B cell (primary cell): ENCODE measurements at places on chromosomes 2 and 18.
A peak's percentile ranks its signal among the peaks of the same experiment; 100 is the strongest.

DNA sequence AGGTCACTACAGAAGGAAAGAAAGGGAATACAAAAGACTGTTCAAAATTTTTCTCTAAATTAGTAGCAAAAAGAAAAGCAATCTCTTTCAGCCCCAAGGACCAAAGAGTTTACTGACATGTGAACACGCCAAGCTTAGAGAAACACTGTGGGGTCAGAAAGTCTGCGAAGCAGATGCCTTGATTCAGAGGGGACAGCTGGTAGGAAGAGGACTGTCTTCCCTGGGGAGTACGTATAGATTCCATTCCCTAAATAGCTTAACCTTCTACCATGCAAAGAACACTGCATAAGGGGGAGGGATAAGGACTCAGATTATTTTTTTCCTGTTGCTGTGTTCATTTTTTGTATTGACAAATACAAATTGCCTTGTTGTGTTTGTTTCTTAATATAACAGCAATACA is 96.1 kb downstream of the IRS1 start:
- DNase-seq, result no peak

DNA sequence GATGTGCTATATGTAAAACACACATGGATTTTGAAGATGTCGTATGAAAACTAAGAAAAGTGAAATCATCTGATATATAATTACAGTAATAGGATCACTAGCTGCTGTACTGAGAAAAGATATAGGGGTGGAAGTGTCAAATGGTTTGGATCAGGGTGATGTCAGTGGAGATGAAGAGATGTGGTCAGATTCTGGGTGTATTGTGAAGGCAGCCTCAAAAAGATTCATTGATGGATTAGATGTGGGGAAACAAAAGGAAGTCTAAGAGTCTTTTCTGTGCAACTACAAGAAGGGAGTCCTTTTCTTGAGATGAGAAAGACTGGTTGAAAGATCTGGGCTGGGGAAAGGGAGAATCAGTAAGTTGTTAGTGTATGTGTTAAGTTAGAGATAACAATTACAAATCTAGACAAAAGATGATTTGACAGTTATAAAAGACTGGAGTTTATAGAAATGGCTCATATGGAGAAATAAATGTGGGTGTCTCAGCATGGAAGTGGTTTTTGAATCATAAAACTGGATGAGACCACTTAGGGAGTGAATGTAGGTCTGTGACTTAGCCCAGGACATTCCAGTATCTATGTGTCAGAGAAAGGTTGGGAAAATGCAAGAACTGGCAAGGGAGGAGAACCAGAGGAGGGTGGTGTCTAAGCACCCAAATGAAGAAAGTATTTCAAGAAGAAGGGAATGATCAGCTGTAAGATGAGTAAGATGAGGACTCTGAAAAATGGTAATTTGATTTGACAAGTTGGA is 347.4 kb downstream of the PARD3B start:
- no peak for DNase-seq

DNA sequence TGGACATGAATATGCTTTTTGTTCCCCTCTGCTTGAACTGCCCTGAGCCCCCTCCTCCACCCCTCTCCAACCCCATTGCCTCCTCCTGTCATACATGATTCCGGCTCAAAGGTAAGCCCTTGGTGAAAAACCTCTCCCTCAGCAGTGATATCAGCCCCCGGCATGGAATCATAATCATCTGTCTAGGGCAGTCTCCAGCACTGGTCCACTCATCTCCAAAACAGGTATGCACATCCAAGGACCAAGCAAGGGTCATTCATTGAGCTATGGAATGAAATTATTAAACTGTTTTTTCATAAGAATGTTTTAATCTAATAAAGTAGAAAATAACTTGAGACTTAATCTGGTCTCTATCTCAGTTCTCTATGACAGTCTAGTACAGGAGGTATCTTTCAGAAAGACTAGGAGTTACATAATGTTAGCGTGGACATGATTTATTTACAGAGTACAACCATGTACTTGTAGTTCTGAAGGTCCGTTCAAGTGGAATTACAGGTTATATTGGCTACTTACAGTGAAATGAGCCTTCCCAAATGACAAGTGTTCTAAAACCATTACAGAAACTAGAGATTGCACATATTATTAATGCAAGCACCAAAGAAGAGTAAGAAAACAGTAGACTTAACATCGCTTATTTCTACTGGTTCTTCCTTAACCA is 75.2 kb downstream of the ACVR1 start:
- DNase-seq, result no peak

DNA sequence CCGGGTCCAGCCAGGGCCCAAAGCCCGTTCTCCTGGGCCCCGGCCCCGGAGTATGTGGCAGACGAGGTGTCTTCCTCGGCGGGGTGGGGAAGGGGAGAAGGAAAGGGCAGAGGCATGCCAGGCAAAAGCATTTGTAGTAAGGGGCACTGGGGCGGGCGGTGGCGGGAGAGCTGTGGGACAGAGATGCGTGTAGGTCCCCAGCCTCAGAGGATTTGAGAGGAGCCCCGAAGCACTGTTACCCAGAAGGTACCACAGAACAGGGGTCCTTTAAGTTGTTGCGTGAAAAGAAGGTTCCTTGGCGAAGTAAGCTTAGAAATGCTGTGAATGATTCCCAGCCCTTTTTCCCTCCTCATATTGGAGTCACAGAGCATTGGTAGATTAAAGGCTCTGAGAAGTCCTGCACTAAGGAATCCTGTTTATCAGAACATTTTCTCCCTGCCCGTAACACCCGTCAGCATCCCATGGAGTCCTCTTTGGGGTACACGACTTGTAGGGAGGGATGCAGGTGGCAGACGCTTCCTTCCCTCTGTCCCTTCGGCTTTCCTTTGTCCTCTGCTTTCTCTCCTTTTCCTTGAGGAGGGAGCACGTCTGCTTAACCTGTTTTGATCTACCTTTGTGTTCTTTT is 12.5 kb downstream of the GAREM2 start:
- no peak for DNase-seq

GRCh38 chr18:2146092-2146491 is 425.2 kb downstream of the METTL4 start:
- no peak for DNase-seq

DNA sequence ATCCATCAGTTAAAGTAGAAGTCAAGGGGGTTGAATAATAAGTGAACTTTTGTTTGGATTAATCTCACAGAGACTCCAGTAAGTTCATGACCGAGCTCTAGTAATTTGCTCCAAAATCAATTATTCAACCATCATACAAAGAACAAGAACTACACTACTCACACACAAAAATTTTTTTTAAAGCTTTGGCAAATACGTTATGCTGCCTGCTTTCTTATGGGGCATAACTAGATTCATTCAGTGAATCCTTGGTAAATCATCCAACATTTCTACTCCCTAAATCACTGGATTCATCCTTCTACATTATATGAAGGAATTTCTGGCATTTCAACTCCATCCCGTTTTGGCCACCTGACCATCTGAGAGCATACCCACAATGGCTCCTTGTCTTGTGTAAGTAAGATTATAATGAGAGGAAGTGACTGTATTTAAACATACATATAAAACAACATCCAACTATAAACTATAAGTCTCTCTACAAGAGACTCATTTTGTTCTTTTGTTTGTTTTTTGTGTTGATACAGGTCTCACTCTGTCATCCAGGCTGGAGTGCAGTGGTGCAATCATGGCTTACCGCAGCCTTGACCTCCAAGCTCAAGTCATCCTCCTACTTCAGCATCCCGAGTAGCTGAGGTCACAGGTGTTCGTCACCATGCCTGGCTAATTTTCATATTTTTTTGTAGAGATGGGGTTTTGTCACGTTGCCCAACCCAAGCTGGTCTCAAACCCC is 144.2 kb upstream of the LRRTM4 start:
- no peak for DNase-seq

GRCh38 chr2:216404010-216404618 is 8.2 kb upstream of the SMARCAL1 start:
- peak; percentile 53 for DNase-seq

DNA sequence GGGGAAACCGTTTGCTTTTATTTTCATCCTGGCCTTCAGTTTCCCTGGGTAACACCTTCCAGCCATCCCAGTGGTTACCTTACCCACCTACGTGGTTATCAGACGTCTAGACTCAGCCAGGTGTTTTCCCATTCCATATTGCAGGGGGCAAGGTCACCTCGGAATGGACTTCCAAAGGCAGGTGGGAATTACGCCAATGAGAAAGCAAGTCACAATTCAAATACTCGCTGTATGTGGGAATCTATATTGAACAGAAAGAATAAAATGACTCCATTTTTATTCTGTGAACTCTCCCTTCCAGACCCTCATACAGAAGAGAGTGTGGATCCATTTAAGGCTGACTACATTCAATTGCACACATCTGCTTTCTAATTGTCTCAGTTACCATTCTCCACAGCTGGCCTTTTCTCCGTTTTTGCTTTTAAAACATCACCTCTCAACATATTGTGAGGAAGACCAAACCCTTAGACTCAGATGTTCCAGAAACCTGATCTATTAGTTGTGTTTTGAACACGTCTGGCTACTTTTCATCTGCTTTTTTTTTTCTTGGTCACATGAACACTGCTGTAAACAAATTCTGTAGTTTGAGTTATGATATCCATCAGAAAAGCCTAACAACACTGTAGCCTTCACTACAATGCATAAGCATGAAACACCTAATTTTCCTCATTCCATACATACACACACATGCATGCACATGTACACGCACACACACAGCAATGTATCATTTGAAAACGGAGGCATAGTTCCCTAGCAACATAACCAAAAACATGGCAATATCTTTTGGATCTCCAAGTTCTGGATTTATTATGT is 59.8 kb downstream of the BCL2 start:
- DNase-seq, result no peak

DNA sequence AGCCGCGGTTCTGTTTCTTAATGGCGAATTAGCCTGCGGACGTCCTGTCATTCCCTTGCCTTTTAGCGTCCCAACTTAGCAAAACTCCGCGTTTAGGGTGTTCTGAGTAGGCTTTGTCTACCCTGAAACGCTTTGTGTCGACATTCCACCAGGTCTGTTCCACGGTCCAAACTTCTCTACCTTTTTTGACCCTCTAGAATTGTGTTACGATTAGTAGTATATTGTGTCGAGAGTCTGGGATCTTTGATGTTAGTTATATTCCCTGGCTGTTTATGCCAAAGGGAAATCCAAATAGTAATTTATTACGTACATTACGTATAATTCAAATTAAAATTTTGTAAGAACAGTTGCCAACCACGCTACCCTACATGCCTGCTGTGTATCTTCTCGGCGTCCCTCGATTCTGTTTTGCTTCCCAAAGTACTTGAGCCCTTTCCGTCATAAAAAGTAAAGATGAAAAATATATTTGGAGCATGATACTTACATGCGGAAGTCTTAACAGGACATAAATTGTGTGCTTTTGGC is 495 bp upstream of the TTC32 start:
- no peak for DNase-seq

DNA sequence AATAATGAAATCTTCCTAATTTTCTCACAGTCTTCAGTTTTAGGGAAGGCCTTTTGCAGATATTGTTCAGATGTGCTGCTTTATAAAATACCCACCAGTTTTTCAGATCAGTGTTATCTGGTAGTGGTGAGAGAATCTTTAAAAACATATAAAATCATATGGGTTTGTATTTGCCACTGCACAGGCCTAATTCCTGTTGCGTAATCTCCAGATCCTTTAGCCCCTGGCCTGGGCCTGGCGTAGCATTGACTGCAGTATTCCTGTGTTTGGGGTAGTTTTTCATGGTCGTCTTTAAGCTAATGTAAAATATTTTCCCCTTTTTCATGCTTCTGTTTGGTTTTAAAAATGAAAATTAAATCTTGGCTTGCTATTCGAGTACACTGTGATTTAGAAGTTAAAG is 43.2 kb downstream of the TSHZ1 start:
- DNase-seq, result no peak

- DNase-seq, result peak; percentile 43
Observed at GRCh38 chr2:218984239-218985020, 554 bp downstream of the FEV start.

DNA sequence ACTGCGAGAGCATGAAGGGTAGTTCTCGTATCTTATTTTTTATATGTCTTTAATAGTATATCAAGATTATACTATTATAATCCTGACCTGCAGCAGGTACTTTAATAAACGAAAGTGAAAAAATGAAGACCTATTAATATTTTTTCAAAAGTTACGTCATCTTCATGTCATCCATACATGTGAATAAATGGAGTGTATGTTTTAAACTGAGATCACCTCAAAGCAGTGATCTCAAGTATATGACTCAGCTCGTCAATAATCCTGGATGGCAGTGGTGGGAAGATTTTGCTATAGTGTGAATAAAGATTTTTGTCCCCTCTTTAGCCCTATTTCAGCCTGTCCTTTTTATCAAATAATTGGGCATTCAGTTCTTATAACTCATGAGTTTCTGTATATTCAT is 166.3 kb upstream of the FBXO11 start:
- no peak for DNase-seq

GRCh38 chr2:95337829-95338228 is 40.7 kb downstream of the KCNIP3 start:
- no peak for DNase-seq

GRCh38 chr2:64354857-64355680 is 98.9 kb upstream of the LGALSL start:
- no peak for DNase-seq

GRCh38 chr18:76686737-76687231 is 135.6 kb upstream of the ZNF236 start:
- DNase-seq, result no peak

DNA sequence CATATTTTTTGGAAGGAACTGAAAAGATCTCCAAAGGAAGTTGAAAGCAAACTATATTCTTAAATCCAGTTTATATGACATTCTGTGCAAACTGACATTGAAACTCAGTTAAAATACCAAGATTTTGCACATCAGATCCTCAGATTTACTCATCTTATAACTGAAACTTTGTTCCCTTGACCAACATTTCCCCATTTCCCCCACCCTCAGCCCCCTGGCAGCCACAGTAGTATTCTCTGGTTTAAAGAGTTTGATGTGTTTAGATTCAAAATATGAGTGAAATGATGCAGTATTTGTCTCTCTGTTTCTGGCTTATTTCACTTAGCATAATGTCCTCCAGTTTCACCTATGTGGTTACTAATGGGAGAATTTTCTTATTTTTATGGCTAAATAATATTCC is 99.2 kb upstream of the ITGA4 start:
- DNase-seq, result no peak
